ENCODE measurements at places on chromosomes 4 and X.

DNA sequence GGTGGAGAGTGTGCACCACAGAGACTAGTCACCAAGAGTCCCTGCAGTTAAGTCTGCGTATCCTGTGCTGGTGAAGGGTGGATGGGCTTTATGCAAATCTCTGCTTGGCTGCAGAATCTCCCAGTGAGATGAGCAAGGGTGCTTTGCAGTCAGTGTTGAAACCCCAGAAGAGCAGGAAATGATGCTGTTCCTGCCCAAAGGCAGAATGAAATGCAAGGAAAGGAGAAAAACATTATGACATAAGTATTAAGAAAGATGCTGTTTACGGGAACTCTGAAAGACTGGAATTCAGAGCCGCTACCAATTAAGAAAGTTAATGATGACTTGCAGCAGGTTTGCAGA, 25.4 kb upstream of the ACSL1 start:
- no peak for DNase-seq

DNA sequence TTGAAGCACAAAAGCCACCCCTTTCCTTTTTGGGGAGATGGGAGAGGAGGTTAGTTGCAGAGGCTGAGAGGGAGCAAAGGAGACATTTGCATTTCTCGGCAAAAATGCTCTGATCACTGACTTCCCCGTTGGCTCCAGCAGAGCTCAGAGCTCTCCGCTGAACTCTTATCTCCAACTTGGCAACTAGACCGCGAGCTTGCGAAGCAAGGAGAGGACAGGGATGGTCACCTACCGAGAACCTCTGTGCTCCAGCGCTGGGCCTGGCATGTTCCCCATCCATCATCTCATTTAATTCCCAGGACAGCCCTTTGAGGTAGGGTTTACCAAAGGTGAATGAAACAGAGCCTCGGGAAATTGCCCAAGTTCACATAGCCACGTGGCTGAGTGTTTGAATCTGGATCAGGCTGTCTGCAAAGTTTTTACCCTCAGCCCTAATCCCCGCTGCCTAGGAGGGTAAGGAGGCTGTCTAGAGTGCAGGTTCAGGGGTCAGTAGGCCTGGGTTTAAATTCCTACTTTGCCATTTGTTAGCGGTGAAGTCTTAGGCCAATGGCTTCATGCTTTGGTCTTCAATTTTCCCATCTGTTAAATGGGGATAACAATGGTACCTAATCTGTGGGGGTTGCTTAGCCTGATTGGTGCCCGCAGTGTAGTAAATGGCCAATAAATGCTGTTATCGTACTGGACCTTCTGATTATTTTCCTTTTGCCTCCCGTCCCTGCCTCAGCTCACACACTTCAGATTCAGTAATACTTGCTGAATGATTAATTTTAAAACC, 3.8 kb upstream of the CITED1 start:
- DNase-seq = no peak

- DNase-seq = no peak
Observed at GRCh38 chr4:149269835-149270234, 545.8 kb downstream of the IQCM start.

DNA sequence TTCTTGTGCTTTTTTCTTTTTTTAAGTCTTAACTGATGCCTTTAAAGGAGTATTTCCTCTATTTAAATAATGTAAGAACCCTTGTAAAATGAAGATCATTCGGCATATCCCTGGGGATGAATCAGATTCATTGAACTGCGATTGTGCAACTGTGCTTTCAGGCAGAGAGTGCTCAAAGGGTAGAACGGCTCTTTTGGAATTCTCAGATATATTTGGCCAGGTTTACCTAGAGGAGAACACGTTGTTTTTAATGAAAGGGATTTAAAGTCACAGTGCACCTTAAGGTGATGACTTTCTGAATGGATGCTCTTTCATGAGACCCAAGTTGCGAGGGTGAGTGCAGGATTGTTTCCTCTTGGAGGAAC, 51.6 kb upstream of the ELOVL6 start:
- no peak for DNase-seq

DNA sequence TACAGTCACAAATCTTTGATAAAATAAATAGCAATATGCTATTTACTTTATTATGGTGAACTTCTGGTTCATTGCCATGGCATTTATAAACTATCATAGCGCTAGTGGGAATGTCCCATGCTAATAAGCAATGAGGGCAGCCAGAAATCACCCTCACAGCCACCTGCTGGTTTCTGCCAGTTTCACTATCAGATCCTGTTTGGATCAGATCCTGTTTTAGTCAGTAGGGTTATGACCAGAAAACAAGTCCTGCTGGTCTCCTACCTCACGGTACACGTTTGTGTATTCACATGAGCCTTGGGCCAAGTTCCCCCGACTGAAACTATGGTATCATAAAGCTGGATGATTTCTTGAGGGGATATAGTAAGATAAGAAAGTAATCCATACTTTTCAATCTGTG, 17.7 kb downstream of the FOXR2 start:
- no peak for DNase-seq

DNA sequence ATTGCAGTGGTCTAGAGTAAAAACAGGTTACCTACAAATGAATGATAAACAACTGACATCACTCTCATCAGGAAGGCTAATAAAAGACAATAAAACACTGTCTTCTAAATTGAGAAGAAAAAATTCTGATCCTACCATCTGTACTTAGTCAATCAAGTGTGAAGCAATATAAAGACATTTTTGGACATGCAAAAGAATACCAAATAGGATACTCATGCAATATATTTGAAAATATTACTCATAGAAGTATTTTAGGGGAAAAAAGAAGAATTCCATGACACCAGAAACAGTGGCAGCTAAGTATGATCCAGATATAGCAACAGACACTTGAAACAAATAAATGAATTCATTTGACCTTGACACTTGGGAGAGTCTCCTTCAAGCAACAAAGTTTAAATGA, 63.8 kb upstream of the FAM120C start:
- DNase-seq = no peak

DNA sequence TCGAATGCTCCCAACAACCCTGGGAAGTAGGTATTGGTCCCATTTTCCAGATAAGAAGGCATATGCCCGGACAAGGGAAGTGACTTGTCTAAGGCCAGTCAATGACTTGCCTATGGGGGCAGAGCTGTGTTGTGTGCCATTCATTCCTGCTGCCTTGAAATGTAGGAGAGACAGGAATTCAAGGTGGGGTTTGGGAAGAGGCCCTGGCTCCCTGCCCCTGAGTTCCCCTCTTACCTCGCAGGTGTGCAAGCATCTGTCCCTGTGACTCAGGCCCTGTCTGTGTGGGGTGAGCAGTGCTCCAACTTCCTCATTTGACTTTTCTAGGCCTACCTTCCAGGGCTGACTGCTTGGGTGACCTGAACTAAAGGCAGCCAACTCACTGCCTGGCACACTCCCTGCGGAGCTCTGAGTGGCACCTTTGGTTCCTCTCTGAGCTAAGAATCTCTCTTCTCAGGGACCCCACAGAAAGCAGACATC, 5.1 kb downstream of the EFNB1 start:
- DNase-seq = no peak

- DNase-seq = no peak
Observed at GRCh38 chrX:20433388-20433775, 166.7 kb upstream of the RPS6KA3 start.

- peak; percentile 63 for DNase-seq
Observed at GRCh38 chrX:107826238-107827029, 768 bp downstream of the MID2 start.

GRCh38 chrX:152601848-152602616, 35.7 kb upstream of the GABRQ start:
- DNase-seq = peak; percentile 6
